NK-92 treated with Interleukin-12 subunit alpha and Interleukin-12 subunit beta, amount 100 ng/mL, for 24 hours (cell line): ENCODE measurements at places on chromosomes 7 and 10.

GRCh38 chr10:59997827-59998525, 91.6 kb upstream of the CCDC6 start:
- DNase-seq = no peak

GRCh38 chr7:97096037-97096436, 21.5 kb upstream of the SDHAF3 start:
- DNase-seq = no peak

GRCh38 chr10:10320956-10321355, 696.7 kb upstream of the CELF2 start:
- no peak for DNase-seq

DNA sequence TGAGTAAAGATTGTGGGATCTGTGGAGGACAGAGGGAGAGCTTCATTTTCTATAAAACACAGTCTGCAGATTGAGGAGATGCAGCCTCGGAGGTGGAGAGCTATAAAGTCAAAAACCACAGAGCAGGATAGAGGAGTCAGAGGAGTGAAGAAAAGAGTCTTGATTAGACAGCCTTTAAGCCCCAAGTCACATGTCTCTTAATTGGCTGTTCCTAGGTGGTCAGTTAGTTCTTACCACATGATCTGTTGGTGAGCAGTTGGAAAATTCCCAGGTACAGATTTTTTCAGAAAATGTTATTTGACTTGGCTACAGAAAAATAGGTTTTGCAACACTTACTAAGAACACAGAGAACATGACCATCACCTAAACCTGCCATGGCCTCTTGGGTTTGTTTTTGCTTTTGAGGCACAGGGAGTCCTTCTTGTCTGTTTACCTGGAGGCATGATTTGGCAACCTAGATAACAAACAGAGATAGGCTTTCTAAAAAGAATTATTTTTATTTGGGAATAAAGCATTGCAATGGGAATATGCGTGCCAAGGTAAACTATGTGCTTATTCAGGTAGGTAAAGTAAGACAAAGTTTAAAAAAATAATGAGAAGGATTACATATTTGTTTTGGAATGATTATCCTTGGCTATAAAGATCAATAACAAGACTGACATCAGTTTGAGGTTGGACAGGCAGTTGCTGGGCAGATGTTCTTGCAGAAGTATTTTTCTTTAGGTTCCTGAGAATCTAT, 604 bp upstream of the CYP3A43 start:
- DNase-seq = no peak

DNA sequence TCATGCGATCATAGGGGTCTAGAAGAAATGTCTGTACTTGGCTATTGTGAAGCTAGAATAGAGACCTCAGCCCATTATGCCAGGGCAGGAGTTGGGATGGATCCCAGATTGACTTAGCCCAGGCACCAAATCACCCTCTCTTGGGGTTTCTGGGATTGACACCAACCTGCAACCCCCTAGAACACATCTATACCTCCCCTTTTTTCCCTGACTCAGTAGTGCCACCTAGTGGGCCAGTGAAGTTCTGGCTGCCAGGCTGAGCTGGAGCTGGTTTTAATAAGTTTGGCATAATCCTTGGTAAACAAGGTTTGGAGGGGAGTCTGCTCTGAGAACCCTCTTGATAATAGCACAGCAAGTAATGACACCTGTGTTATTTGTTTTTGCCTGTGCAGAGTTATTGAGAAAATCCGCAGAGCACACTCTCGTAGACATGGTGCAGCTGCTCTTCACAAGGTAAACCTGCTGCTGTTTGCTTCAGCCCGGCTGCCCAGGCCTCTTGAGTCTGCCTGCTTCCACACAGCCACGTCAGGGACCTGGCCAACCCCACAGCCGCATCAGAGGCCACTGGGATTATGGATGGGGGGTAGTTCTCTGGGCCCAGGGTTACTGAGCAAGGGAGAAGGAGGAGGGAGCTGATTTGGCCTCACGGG, 43.3 kb upstream of the NFKB2 start:
- DNase-seq = peak; percentile 8

GRCh38 chr10:103855852-103856796, 748 bp upstream of the SH3PXD2A start:
- DNase-seq = no peak

DNA sequence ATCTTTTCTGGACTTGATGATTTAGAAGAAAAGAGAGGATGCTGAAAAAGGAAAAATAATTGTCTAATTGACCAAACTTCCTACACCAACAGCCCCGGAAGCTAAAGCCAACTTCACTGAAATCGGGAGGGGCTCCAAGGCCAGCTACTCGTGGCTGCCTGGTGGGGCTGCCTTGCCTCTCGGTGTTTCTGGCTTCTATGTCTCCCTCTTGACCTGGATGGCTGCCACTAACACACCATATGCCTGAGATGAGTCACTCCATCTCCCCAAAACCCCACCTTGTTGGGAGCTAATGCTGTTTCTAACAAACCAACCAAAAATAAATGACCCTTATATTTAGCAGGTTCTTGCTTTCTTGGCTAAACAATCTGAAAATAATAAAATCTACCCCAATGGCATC, 87.6 kb upstream of the AFAP1L2 start:
- no peak for DNase-seq

DNA sequence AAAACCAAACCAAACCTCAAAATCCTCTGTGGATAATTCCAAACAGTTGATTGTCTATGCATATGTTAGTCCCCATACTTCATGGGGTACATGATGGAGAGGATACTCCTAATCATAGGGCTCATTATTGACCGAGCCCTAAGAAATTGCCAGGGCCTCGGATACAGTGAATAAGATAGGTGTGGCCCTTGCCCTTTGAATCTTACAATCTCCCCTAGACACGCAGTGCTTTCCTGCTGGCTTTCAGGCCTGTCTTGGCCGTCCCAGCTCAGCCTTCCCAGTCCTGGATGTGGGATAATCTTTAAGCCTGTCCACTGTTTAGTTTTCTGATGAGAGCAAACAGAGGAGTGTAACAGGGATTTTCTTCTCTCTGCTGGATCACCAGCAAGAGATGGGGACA, 161.8 kb downstream of the TMEM178B start:
- DNase-seq = no peak

DNA sequence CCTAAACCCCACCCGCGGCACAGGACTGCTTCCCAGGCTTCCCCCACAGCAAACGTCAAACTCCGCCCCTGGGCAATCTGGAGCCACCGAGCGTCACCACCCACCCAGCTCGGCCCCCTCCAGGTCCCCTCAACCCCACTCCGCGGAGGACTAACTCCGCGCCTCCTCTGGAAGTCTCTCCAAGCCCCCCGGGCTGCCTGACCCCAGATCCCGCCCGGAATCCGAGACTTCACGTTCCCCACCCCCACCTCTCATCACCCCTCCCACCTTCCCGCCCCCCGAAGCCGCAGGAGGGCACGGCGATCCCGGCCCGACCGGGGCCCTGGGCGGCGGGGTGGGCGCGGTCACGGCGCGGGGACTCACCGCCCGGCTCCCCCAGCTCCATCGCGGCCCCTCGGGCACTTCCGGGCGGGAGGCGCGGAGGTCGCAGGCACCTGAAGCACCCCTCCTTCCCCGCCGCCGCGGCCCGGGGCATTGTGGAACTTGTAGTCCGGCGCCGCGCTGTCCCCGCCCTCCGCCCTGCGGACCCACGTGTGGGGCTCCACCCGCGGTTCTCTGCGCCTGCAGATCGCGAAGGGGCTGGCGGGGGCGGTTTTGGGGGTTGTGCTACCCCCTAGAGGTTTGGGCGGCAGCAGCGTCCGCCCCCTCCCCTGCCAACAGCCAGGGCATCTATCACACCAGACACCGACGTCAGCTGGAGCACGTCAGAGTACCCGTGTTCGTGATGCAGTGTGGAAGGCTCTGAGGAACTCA, at the start of gene TMUB1:
Gene TMUB1, minus strand, starts transcription at position 423 of the 753 bp plus-strand sequence. CDS start 930 bp downstream, outside the sequence.
- DNase-seq = peak; percentile 84

GRCh38 chr10:132264966-132265889, 42.5 kb downstream of the STK32C start:
- no peak for DNase-seq

DNA sequence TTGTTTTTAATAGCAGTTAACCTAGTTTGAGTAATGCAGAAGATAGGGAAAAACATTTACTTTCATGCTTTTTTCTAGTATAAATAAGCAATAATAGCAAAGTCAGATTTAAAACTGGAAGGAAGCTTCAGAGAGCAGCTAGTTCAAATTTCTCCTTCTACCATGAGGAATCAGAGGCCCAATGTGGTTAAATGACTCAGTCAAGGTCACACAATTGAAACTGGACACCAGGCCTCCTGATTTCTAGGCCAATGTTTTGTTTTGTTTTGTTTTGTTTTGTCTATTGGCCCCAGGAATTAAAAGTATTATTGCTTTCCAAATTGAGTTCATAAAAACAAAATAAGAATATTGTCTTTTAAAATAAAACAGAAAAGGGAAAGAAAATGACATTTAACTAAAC, 122.3 kb downstream of the TRIL start:
- no peak for DNase-seq

GRCh38 chr7:271266-272107, 18.5 kb upstream of the FOXL3 start:
- no peak for DNase-seq

DNA sequence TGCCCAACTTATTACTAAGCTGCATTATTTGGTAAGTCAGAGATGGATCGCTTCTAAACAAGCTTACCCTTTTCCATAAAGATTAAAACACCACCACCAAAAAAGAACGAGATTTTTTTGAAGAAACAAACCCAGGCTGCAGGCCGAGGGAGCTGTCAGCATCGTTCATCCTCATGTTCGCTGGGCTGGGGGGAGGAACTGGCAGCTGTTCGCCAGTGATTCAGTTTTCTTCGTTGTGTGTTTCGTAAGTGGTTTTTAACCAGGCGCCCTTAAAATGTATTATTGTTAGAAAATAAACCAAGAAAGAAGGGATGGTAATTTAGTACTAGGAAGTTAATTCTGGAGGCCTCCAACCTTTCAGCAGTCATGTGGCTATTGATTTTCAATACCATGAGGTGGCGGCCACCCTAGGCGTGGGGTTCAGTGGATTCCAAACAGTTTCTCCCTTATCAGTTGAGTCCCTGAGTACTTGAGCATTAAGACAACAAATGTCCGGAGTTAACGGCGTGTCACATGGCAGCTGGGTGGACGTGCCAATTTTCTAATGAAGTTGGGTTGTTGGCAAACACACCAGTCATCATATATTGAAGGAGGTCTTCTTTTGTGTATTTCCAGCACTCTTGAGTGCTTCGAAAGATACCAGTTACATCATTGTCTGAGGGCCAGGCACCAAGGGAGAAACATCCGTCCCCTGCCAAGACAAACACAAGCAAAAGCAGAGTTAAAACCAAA, 173.2 kb downstream of the EBF3 start:
- DNase-seq = no peak

DNA sequence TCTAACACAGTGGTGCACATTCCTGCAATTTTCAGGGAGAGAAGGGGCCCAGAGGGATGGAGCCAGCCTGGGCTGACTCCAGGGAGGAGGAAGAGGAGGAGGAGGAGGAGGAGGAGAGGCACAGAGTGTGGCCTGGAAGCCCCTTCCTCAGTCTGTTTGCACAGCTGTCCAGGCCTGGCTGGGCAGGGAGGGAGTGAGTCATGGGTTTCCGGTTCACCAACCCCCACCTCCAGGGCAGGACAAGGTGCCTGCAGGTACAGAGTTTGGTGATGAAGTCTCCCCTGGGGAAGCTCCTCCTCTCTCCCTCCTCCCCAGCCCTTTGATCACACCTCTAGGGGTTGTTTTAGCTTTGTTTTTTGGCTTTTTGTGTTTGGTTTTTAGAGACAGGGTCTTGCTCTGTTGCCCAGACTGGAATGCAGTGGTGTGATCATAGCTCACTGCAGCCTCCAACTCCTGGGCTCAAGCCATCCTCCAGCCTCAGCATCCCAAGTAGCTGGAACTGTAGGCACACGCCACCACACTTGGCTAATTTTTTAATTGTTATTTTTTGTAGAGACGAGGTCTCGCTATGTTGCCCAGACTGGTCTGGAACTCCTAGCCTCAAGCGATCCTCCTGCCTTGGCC, 77.5 kb upstream of the CUX1 start:
- DNase-seq = no peak

- DNase-seq = no peak
Observed at GRCh38 chr10:114925587-114926586, 12.1 kb upstream of the TRUB1 start.

- no peak for DNase-seq
Observed at GRCh38 chr10:81959016-81959415, 84.0 kb downstream of the NRG3 start.

- no peak for DNase-seq
Observed at GRCh38 chr10:58512491-58513187, at the start of gene BICC1. Gene BICC1, plus strand, starts transcription at chr10:58512872. Its CDS starts 272 bp downstream, at chr10:58513144.

- DNase-seq = no peak
Observed at GRCh38 chr7:140333223-140333622, 65.1 kb downstream of the SLC37A3 start.

DNA sequence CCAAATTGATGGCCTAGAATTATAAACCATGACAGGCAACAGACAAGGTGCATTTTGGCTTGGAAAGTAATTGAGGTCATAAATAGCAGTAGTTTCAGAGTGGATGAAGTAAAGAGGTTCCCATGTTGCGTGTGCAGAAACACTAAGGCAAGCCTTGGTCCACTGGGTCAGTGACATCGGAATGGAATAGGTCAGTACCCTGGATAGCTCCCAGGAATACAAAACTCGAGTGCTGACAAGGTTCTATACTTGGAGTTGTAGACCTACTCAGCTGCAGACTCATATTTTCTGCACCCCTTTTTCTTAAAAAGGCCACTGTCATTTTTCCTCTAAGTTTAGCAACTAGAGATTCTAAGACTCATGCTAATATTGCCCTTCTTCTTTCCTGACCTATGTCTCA, 132.8 kb downstream of the DYNC1I1 start:
- DNase-seq = no peak

DNA sequence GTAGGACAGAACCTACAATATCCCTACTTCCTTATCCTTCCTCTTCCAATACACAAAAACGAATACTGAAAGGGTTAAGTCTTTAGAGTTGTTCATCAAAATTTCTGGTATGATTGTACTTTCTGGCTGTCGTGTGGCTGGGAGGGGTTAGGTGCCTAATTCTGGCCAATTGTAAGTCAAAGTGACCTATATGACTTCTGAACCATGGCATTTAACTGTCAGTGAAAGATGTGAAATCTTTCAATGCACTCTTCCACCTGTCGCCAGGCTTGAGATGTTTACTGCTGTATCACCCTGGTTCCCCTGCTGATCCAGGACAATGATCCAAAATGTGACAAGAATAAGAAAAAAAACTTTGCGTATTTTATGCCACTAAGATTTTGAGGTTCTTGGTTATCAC, 20.8 kb downstream of the EPC1 start:
- DNase-seq = no peak

DNA sequence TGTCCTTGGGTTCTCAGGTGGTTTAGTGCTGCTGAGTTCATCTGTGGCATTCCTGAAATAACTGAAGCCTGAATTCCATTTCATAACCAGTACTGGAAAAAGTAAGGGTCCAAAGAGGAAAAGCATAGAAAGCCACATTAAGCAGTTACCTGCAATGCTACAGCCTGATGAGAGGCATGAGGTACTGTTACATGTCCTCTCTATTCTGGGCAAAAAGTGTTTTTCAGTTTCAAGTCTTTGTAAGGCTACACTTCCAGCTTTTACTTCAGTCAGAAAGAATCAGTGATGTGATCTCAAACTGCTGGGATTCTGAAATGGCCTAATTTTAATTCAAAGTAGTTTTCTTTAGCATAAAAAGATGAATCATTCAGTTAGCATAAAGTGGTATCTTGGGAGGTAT, 369.5 kb downstream of the PHF14 start:
- DNase-seq = no peak

- DNase-seq = no peak
Observed at GRCh38 chr7:1344421-1344820, 111.7 kb downstream of the UNCX start.

- no peak for DNase-seq
Observed at GRCh38 chr10:71421075-71421434, 24.3 kb downstream of the CDH23 start.
